ENCODE measurements at places on chromosomes 4 and X.

GRCh38 chr4:10753856-10754402 lies 69.4 kb upstream of the CLNK start:
- no peak for DNase-seq

DNA sequence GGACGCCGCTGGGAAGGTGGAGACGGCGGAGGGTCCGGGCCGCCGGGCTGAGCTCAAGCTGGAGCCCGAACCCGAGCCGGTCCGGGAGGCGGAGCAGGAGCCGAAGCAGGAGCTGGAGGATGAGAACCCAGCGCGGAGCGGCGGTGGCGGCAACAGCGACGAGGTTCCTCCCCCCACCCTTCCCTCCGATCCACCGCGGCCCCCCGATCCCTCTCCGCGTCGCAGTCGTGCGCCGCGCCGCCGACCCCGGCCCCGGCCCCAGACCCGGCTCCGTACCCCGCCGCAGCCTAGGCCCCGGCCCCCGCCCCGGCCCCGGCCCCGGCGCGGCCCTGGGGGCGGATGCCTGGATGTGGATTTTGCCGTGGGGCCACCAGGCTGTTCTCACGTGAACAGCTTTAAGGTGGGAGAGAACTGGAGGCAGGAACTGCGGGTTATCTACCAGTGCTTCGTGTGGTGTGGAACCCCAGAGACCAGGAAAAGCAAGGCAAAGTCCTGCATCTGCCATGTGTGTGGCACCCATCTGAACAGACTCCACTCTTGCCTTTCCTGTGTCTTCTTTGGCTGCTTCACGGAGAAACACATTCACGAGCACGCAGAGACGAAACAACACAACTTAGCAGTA lies 483 bp downstream of the USP27X start:
- no peak for DNase-seq

GRCh38 chr4:87697272-87697671 lies 47.2 kb downstream of the DMP1 start:
- no peak for DNase-seq

- no peak for DNase-seq
These were observed 28.2 kb upstream of the GPR78 start for GRCh38 chr4:8552024-8552423.

DNA sequence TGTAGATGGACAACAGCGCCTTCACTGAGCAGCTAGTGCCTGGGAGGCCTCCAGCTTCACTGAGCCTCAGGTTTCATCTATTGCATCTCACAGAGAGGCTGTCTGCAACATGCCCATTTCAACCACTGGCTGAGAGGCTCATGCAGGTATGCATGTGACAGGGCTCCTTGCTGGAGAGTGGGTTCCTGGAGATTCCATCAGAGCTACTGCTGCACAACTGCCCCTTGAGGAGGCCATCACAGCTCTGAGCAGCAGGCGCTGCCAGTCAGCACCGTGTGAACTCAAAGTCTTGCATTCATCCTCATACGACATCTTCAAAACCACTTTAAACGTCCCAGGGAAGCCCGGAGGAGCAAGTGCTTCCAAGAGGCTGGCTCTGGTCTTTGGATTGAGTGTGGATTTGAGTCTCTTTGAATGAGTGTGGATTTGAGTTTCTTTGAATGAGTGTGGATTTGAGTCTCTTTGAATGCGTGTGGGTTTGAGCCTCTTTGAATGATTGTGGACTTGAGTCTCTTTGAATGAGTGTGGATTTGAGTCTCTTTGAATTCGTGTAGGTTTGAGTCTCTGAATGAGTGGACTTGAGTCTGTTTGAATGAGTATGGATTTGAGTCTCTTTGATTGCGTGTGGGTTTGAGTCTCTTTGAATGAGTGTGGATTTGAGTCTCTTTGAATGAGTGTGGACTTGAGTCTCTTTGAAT lies 8.7 kb downstream of the P2RY8 start:
- no peak for DNase-seq

DNA sequence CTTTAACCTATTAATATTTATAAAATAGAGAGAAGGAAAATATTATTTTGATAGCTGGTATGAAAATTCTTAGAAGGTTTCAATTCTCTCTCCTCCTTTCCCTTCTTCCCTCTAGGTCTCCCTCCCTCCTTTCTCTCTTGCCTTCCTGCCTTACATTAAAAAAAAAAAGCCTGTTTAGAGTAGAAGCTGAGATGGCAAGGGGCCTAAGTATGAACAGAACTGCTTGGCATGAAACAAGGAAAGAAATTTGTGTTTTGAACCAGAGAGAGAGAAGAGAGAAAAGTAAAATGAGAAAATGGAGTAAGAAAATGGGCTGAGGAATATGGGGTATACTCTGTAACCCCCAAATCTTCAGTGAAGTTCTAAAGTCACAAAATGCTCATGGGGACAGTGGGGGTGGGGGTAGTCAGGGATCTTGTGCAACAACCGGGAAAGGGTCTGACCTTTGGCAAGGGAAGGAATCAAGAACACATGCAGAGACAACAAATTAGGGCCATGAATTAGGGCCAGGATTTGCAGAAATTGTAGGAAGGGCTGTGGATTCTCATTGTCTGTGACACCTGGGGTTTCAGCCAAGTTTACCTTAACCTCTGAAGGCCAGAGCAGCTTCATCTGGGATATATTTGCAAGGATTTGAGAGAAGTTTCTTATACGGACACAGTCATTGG lies 30.6 kb downstream of the SUPT20HL2 start:
- no peak for DNase-seq
